ENCODE measurements at places on chromosomes 2 and 18.

- no peak for DNase-seq
Observed at GRCh38 chr2:127560931-127561280, 25.4 kb downstream of the MYO7B start.

DNA sequence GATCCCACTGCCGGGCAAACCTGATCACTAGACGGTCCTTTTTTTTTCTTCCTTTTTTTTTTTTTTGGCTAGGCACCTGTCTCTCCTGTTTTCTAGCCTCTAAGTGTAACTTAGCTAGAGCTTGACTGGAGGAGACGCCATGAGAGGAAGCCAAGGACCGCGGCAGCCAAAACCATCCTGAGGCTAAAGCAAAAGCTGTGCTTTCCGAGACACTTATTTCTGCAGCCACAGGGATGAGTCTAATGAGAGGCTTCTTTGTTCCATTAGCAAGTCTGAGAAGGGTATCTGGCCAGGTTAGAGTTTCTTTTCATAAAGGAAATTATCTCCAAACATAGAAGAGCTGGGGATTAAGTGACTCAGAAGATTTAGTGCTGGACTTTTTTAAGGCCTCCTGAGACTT, 7.3 kb upstream of the CXCR4 start:
- DNase-seq, result no peak

DNA sequence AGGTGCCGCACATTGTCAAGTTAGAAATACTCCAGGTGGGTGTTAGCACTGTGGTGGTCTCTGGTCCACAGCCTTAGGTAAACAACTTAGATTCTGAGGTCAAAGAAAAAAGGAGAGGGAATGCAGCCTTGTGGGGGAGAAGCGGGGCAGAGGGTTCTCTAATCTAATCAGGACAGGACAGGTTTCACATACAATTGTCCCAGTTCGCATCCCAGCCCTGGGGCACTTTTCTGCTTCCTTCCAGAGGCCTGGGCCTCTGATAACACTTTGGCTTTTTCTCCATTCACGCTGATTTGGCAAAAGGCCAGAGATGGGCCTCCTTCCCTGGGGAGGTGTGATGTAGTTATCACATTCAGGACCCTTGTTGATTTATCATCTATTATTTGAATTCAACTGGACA, 32.5 kb downstream of the SLC1A4 start:
- DNase-seq, result peak; percentile 14

DNA sequence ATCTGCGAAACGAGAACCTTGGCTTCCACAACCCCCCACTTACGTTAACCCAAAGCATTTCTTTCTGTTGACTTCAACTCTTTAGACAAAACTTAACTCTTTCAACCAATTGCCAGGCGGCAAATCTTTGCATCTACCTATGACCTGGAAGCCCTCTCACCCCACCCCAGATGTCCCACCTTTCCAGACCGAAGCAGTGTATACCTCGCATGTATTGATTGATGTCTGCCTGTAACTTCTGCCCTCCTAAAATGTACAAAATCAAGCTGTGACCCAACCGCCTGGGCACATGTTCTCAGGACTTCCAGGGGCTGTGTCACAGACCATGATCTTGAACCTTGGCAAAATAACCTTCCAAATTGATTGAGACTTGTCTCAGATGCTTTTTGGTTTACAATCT, 12.3 kb downstream of the AQP12B start:
- DNase-seq, result no peak

DNA sequence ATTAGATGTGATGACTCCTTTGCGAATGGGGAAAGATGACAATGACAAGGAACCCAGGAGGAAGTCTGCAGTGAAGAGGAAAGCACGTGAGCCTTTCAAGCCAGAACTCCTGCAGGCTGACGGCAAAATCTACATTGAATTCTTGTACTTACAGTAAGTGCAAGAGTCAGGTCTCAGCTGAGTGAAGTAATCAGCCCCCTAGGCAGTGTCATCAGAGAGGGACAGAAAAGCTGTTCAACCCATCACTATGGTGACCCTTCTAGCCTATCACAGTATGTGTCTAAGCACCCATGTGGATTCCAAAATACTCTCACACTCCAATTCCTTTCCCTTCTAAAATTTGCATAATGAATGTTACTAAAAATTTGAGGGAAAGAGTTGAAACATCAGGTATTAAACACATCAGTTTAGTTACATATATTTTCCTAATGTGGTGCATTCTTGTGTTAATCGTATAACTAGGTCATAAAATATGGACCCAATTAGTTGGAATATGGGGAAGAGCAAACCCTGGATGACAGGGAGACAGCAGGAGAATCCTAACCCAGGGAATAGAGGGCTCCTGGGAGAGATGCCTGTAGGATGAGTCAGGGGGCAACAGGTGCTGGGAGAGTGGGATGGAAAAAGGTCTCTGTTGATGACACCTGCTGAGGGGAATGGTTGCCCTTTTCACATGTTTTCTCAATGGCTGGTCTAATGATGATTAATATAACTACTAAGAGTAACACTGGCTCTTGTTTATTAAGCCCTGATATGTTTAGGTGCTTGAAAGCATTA, 39.5 kb downstream of the VWC2L start:
- DNase-seq, result no peak

- DNase-seq, result no peak
Observed at GRCh38 chr2:43219383-43220228, 6.8 kb downstream of the ZFP36L2 start.

DNA sequence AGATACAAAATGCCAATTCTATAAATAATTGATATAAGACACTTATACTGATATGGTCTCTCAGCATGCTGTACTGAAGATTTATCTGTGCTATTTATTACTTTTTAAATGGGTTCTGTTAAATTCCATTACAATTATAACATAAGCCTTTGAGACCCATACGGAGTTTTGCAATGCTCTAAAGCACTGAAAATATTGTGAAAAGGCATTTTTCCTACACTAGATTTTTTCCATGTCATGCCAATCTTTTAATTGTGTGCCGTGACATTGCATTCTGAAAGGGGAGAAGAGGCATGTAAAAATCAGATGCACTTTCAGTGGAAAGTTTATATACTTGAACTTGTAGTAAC, 46.5 kb downstream of the EFEMP1 start:
- DNase-seq, result no peak

DNA sequence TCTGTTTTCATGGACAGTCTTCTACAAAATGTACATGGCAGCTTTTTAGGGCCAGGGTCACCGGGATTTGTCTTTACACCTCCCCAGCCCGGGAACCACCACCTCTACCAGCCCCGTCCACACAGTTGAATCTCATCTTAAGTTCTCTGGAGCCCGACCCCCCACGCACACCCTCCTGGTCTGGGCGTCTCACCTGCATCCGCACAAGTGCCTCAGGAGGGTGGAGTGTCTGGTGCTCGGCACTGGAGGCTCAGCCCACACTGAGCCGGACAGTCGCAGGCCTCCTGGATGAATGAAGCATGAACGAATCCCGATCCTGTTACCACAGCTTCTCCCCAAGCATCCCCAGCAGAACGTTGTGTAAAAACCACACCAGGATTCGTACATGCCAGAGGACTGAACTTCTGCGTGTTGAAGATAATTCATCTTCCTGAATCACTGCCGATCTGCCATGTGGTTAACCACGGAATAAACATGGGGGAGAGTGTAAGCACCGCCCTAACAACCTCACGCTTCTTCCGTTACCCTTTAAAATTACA, 162.0 kb downstream of the RTP5 start:
- no peak for DNase-seq

GRCh38 chr18:4412286-4412685, 42.8 kb downstream of the DLGAP1 start:
- no peak for DNase-seq

DNA sequence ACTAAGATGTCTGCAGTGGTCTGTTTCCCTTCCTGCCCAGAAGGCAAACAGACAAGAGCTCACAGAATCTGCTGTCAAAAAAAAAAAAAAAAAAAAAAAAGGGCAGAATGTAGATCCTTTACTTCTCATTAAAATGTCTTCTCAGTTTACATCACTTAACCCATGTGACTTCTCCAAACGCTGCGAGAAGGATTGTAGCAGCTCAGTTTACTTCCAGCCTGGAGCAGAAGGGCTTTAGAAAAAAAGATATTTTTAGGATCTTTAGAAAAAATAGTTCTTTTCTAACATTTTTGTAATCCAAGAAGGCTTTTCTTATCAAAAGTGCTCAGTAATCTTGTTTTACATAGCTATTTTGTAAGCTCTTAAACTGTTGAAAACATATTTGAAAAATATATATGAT, 425.4 kb downstream of the CNTNAP5 start:
- DNase-seq, result no peak

- no peak for DNase-seq
Observed at GRCh38 chr2:9378433-9379390, 44.6 kb downstream of the ITGB1BP1 start.

DNA sequence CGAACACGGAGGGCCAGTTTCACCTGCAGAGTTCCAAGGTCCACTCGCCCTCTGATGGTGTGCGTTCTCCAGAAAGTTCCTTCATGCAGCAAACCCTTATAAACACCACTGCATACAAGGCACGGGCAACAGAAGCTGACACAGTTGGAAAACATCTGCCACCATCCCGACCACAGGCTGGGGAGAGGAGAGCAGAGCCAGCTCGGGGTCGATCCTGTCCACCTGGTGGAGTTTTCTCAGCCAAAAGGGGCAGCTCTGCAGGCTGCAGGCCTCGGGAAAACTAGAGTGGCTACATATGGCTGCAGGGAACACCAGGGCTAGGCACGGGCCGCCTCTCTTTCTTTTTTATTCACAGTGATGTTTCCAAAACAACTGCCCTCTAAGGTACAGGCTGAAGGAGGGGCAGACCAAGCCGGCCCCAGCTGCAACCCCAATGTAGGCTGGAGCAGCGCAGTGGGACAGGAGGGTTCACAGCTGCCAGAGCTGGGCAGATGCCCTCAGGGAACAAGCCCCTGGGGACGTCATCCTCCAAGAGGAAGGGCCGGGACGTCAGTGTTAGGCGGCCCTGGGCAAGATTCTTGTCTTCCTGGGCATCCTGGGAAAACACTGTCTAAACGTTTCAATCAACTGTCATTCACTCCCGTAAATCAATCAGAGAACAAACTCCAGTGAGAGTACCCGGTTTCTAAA, 274.7 kb downstream of the TWIST2 start:
- no peak for DNase-seq

GRCh38 chr2:142100139-142100873, 30.5 kb downstream of the LRP1B start:
- no peak for DNase-seq

DNA sequence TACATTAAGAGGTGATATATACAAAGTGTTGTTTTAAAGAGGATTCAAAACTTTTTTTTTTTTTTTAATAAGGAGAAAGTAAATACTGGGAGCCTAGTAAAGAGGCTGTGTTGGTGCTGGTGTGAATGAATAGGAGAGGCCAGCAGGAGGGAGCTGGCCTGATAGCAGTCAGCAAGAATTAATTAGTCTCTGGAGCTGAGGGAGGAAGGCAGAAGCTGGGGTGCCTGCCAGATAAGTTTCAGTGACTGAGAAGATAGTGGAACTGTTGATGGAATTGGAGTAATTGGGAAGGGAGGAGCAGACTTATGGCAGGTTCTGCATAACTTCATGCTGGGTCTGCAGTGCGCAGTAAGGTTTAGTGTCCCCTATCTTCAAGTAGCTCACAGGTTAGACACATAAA, 36.2 kb upstream of the SNORC start:
- no peak for DNase-seq

- no peak for DNase-seq
Observed at GRCh38 chr2:85064927-85065577, 68.1 kb upstream of the TCF7L1 start.
